PC-9 (cell line): ENCODE measurements at places on chromosomes 1 and 21. TPM values are rescaled to one million over a fixed set of nuclear protein-coding genes. Genes with fewer than 3 reads are reported as not detected.

DNA sequence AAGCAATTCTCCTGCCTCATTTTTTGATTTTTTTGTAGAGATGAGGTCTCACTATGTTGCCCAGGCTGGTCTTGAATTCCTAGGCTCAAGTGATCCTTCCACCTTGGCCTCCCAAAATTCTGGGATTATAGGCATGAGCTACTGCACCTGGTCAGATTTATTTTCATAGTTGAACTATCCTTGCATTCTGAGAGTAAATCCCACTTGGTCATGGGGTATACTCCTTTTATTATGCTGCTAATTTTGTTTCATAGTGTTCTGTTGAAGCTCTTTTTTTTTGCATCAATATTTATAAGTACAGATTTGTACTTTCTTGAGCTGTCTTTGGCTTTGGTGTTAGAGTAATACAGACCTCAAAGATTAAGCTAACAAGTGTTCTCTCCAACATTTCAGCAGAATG, 12.8 kb upstream of the CCSAP start:
- no peak for DNase-seq

Gene BSDC1
- total RNA-seq = 74.0 and 76.2 TPM in 2 replicates

DNA sequence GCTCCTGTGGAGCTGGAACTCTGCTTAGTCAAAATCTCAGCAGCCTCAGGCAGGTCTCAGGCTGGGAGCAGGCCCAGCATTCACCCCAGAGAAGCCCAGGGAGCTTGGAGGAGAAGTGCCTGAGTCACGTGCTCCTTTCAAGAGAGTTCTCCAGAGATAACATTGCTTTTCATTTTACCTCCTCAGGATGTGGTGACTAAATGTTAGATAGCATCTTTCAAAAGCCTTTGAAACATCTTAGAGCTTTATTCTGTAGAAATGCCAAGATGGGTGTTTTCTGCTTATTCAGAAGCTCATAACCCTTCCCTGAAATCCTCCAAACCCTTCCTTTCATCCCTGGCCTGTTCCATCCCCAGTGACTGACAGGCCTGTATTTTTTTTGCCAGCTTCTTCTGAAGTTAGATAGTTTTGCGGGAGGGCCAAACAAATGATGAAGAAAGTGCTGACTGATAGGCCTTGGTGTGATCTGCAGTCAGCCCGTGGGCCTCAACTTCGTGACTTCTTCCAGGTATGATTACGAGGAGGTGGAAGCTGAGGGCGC, 58.0 kb downstream of the PGM1 start:
- DNase-seq = no peak

Gene MIER1
- 26.5 and 30.4 TPM in 2 replicates for total RNA-seq

Gene MYBPH
- not detected in 2 replicates for total RNA-seq

Gene MAN1C1
- 0.41 and 0.48 TPM in 2 replicates for total RNA-seq

DNA sequence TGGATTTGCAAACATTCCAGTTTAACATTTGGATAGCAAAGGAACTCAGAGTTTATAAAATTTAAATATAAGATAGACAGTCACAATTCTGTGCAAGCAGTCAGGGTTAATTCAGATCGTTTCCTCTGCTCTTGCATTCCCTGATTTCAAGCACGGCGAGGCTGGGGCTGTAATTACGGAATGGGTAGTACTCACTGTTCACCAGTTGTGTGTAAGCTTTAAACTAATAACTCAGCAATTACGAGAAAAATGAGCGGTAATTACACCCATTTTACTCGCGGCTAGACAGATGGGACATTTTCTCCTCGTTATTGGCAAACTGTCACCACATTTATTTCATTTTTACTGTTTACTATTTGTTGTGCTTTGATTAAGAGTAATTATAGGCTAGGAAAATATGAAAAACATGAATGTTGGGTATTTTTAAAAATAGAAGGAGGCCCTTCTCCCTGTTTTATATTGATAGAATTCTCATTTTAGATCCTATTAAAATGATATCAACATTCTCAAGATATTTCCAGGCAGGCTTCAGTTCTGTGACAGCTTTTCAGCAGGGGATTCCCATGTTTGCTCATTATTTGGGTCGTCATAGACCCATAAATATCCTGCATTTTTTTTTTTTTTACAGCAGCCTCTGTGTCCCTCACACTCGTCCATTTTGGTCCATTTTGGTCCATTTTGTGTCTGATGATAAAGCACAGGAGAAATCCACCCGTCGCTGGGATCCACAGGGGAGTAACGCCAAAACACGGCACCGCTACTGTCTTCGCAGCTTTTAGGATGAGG, 208.3 kb downstream of the DSCAM start:
- no peak for DNase-seq

DNA sequence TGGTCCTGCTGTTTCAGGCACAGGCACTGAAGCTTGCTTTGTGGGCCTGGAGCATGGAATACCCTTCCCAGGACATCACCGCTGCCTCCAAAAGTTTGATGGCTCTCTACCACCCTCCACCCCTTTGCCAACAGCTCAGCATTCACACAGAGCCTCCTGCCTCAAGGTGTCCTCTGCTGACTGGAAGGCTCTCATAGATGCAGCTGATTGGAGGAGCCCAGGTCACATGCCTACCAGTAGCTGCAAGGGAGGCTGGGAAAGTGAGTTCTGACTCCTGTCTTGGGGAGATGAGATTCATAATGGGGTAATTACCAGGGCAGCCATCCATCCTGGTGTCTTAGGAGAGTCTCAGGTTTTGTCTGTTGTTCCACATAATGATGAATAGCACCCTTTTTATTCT, 124.8 kb upstream of the GRIK3 start:
- DNase-seq = no peak

GRCh38 chr1:117754061-117754969, 148.5 kb downstream of the TENT5C start:
- peak; percentile 65 for DNase-seq

DNA sequence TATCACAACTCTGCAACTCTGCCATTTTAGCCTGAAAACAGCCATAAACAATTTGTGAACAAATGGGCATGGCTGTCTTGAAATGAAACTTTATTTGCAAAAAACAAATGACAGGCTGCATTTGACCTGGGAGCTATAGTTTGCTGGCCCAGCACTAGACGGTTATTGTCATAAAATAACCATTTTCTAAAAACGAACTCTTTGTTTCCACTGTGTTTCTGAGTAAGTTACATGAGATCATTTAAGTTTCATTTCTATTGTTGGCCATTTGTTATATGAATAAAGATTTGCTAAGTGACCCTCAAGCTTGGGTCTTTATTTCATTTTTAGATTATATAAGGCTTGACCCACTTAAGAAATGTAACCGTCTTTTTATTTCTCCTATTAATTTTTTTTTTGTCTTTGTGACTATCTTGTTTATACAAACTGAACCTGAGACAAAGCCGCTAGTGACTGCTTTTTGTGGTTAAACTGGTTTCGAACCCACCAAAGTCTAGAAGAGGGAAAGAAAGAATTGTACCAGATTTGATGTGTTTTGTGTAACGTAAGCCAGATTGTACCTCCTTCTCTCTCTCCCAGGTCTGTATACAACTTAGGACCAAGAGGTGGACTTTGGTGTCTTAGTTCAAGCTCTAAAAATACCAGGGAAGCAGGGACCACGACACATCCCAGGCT, 12.9 kb upstream of the KCNJ15 start:
- DNase-seq = no peak

Gene HRNR
- not detected in 2 replicates for total RNA-seq

Gene RCSD1
- not detected in 2 replicates for total RNA-seq

GRCh38 chr1:198680174-198680875, 41.5 kb downstream of the PTPRC start:
- no peak for DNase-seq

Gene TAS1R1
- not detected in 2 replicates for total RNA-seq

GRCh38 chr1:194755241-194755994, 1569.0 kb upstream of the B3GALT2 start:
- DNase-seq = no peak

DNA sequence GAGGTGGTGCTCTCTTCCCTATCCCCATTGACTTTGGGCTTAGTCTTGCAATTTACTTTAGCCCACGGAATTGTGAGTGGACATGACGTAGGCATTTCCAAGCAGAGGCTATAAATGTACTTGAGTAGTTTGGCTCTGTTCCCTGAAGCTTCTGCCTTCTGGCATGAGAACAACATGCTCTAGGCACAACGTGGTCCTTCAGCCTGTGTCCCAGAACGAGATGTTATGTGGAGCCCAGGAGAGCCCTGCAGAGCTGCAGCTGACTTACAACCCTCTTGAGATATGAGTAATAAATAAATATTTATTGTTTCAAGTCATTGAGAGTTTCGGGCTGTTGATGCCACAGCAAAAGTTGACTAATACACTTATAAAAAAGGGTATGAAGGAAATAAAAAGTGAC, 105.2 kb upstream of the HMGB4 start:
- no peak for DNase-seq

Gene PER3
- total RNA-seq = 25.1 and 32.9 TPM in 2 replicates

Gene TNFRSF4
- 0.20 and 0.38 TPM in 2 replicates for total RNA-seq

DNA sequence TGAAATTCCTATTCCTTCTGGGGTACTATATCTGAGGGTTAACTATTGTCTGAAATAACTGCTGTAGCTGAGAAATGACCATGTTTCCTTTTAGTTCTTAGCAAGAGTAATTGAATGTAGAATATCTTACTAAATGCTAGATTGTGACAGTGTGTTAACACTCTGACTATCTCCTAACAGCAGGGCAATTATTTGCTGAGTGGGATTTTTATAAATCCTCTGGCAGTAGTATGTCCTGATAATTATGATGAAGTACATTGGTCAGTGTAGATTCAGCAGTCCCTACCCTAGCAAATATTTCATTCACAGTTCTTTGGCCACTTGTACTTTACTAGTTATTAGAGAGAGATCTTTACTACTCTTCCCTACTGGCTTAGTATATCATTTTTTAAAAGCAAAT, 138.6 kb downstream of the SPATA17 start:
- no peak for DNase-seq

Gene FLVCR1
- 5.5 and 13.1 TPM in 2 replicates for total RNA-seq

Gene CRP
- total RNA-seq = not detected in 2 replicates

Gene CLCA1
- not detected in 2 replicates for total RNA-seq

- DNase-seq = peak; percentile 63
Observed at GRCh38 chr1:234605983-234606783, 3.8 kb downstream of the IRF2BP2 start.

Gene OPRD1
- not detected in 2 replicates for total RNA-seq

DNA sequence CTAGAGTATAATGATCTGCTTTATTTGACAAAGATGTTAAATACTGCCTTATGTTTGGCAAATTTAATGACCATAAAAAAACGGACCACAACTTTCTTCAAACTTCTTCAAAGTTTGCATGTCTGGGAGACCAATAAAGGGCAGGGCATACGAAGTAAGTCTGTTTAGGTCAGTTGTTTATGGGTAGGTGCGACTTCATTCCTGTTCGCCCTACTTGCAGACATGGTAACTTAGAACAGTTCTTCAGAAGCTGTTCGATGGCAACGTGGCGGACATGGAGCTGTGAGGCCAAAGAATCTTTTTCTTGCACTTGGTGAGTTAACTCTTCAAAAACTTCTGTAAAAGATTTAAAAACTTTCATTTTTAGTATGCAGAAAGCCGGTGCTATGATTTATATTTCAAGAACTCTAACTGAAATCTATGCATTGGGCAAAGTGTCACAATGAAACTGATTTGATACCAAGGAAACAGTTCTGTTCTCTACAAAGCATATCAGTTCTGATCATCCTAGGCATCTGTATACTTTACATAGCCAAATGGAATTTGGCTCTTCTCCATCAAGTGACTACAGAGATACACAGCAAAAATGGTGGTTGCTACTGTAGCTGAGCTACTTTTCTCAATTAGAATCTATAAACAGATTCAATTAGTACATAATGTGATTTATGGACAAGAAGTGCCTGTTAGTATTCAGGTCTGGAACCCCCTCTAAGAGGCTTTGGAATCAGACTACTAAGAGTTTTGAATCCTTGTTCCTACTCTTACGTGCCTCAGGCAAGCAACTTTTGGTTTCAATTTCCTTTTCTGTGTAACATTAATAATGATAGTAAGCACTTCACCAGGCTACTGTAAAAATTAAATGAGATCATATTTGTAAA, 25.7 kb downstream of the C21orf91 start:
- DNase-seq = no peak

- DNase-seq = peak; percentile 53
Observed at GRCh38 chr1:20376880-20377494, 86.3 kb downstream of the VWA5B1 start.

GRCh38 chr1:201275253-201275666, 8.0 kb upstream of the PKP1 start:
- peak; percentile 98 for DNase-seq

Gene TFF2
- total RNA-seq = 0.52 TPM in 1 of 2 replicates, not detected in the other

DNA sequence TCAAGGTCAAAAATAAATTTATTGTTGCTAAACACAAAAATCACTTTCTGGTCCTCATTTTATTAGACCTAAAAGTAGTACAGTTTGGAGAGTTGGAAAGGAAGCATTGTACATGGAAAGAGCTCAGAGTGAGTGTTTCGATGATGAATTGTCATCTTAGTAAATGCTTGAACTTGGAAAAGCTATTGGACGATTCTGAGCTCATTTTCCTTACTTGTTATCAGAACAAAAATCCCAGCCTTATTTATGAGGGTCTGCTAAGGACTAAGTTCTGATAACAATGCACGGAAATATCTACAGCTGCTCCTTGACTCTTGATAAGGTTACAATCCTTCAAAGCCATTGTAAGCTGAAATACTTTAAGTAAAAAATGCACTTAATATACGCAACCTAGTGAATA, 710.0 kb upstream of the PTBP2 start:
- DNase-seq = no peak

DNA sequence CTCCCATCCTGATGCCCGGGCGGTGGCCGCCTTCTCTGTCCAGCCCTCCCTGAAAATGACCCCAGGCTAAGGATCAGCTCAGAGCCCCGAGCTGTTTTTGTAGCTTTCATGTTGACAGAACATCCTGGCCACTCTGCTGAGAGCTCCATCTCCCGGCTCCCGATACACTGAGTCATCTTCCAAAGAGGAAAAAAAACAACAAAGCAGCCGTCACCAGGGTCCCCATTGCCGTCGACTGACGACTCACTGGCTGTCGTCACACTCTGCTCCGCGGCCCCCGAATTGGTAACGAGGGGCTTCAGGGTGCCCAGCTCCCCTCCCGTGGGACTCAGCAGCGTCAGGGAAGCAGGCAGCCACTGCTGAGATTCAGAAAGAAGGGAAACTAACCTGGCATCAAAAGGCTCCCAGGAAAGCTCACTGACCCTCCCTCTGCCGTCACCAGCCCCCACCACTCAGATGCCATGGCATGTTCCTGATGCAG, 67.2 kb downstream of the CD46 start:
- peak; percentile 45 for DNase-seq

Gene FAAH
- 19.1 and 23.8 TPM in 2 replicates for total RNA-seq

Gene HHIPL2
- 14.0 and 18.7 TPM in 2 replicates for total RNA-seq

GRCh38 chr1:222136869-222137268, 395.0 kb upstream of the DUSP10 start:
- no peak for DNase-seq

DNA sequence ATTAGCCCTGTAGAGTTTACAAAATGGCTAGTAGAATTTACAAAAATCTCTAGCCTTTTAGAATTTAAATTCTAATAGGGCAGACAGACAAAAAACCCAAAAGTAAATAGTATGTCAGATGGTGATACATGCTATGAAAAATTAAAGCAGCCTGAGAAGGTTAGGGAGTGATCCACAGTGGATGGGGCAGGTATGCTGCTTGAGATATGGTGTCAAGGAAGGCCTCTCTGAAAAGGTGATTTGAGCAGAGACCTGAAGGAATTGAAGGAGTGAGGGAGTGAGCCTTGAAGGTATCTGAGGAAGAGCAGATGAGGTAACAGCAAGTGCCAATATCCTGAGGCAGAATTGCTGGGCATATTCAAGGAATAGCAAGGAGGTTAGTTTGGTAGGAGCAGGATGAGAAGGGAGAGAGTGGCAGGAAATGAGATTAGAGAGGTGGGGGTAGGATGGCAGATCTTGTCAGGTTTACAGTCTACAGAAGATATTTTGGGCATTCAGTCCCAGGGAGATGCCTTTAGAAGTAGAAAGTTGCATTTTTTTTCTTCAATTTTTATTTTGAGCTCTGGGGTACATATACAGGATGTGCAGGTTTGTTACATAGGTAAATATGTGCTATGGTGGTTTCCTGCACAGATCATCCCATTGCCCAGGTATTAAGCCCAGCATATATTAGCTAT, 40.8 kb upstream of the DPH5 start:
- no peak for DNase-seq
